ENCODE measurements at places on chromosomes 1 and 21.

DNA sequence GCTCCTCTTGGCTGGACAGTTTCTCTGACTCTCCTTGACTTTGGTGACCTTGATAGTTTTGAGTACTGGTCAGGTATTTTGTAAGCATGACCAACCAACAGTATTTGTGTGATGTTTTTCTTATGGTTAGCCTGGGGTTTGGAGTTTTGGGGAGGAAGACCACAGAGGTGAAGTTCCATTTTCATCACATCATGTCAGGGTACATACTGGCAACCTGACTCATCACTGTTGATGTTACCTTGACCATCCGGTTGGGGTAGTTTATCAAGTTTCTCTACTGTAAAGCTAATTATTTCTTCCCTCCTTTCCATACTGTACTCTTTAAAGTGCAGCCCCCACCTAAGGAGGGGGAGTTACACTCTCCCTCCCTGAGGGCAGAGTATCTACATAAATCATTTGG, 13.4 kb downstream of the OSCP1 start:
- DNase-seq = no peak

GRCh38 chr21:35019631-35020032, 29.5 kb downstream of the RUNX1 start:
- no peak for DNase-seq

DNA sequence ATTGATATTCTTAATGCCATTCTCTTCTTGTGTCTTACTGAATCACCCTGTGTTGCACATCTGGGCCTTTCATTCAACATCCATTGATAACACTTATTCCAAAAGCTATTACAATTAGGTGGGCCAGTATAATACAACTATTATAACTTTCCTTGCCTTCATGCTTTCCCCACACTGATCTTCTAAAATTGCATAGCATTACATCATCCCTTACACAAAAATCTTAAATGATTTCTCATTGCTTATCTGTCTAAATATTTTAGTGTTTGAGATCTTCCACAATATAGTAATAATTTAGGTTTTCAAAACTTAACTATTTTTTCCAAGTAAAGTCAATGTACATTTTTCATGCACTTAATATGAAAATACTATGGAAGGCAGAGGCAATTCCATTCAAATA, 1634.1 kb downstream of the PLA2G4A start:
- DNase-seq = no peak

- no peak for DNase-seq
Observed at GRCh38 chr1:41564741-41565475, 80.4 kb upstream of the EDN2 start.

- DNase-seq = no peak
Observed at GRCh38 chr1:3432306-3432705, 22.2 kb upstream of the ARHGEF16 start.

- no peak for DNase-seq
Observed at GRCh38 chr1:16356867-16357266, 4.6 kb upstream of the FBXO42 start.

DNA sequence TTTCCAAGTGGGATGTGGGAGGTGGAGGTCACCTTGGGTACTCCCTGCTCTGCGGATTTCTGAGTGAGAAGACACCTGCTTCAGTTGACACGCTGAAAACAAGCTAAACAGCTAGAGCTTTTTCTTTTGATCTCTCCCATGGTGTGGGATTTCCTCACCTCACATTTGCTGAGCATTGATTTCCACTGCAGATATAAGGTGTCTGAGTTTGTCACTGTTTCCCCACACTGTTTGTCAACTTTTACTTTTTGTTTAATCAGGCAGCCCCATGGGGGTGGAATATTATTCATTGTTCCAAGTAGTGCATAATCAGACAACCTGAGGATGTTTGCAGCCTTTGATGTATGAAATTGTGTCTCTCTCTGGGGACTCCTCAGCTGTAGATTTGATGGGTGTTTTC, 49.5 kb downstream of the FASLG start:
- no peak for DNase-seq

GRCh38 chr1:174800216-174800851, 199.4 kb upstream of the CACYBP start:
- DNase-seq = no peak

Data from activated B cell treated with CpG ODN at 0.5 μM for 24 hours (primary cell).